Esophagus muscularis mucosa (tissue), 4 donors: ENCODE measurements at places on chromosomes 12 and 14. TPM values are rescaled to one million over a fixed set of nuclear protein-coding genes. Genes with fewer than 3 reads are reported as not detected.

Gene LGR5
- total RNA-seq: not detected

Gene DIO2
- total RNA-seq: 11.6 TPM

Gene E2F7
- total RNA-seq: not detected

Gene ACOT6
- not detected for total RNA-seq

Gene RBM19
- 26.7 TPM for total RNA-seq

Gene COX8C
- total RNA-seq: not detected

Gene KRT83
- not detected for total RNA-seq

Gene SLC17A8
- total RNA-seq: not detected

Gene PCED1B
- 0.92 TPM for total RNA-seq

Gene PRIMA1
- 30.9 TPM for total RNA-seq
